ENCODE measurements at places on chromosomes 16 and 17.
A peak's percentile ranks its signal among the peaks of the same experiment; 100 is the strongest.

- no peak for DNase-seq
Observed at GRCh38 chr17:62933501-62934385, 32.3 kb upstream of the TANC2 start.

GRCh38 chr17:34853924-34854323 lies 107.3 kb downstream of the CCT6B start:
- no peak for DNase-seq

GRCh38 chr17:42512733-42513251 lies 23.2 kb upstream of the NAGLU start:
- no peak for DNase-seq

DNA sequence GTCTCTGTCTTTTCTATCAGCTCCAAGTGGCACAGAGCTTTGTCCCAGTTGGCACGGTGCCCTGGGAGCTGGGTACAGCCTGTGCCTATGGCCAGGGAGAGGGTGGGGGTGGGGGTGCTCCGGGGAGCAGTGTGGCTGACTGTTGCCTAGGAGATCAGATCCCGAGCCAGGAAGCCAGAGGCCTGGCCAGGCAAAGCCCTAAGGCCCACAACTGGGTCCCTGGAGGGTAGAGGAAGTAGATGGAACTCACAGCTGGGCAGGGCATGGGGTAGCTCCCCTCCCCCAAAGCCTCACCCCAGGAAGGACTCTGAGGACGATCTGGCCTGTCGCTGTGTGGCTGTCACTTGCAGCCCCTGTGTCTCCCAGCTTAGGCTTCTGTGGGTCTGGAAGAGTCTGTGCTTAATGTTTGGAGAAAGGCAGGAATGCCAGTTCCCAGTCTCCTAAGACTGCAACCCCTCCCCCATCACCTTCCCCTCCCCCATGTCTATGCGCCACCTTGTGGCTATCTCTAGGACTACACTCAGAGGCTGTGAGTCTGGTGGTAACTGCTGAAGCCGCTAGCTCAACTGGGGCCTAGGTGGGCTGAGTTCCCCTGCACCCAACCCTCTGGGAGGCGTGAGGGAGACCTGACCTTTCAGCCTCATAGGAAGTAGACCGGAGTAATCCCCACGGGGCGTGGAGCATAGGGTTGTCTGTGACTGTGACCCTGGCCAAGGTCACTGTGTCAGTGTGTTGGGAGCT lies 12.6 kb downstream of the THRA start:
- peak; percentile 82 for DNase-seq

DNA sequence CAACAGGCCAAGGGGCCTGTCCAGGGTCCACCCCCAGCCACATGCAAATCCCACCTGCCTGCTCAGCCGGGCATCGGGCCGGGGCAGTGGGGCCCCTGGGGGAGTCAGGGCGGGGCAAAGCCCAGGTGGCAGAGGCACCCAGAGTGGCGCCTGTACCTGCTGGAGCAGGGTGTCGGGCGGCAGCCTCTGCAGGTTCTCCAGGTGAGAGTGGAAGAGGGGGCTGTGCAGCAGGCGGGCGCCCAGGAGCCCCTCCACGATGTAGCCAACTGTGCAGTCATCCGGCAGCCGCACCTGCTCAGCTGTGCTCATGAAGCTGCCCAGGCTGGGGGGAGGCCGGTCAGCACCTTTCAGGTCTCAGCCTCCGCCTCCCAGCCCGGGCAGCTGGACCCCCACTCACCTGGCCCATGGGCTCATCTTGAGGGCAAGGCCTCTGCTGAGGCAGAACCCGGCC lies 2.1 kb downstream of the RFNG start:
- DNase-seq, result no peak

DNA sequence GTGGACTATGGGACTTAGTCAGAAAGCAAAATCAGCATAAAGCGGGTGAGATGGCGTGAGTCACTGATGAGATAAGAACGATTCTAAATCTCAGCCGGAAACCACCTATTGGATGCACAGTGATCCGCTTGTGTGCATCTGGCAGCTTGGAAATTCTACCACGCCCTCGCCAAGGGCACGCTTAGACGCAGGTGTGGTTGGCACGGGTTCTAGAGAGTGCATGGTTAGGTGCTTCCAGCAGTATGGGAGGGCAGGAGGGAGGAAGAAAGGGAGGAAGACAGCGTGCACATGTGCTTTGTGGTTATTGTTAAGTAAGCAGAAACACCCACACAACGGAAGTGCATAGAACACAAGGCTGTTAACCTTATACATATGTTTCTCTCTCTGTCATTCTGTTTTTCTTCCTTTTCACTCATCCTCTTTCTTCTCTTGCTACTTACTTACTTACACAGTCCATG lies 374.0 kb upstream of the ASIC2 start:
- DNase-seq, result no peak

Data from cerebellar cortex (tissue), 1 donor.